ENCODE measurements at places on chromosomes 7 and 10. TPM values are rescaled to one million over a fixed set of nuclear protein-coding genes. Genes with fewer than 3 reads are reported as not detected.

DNA sequence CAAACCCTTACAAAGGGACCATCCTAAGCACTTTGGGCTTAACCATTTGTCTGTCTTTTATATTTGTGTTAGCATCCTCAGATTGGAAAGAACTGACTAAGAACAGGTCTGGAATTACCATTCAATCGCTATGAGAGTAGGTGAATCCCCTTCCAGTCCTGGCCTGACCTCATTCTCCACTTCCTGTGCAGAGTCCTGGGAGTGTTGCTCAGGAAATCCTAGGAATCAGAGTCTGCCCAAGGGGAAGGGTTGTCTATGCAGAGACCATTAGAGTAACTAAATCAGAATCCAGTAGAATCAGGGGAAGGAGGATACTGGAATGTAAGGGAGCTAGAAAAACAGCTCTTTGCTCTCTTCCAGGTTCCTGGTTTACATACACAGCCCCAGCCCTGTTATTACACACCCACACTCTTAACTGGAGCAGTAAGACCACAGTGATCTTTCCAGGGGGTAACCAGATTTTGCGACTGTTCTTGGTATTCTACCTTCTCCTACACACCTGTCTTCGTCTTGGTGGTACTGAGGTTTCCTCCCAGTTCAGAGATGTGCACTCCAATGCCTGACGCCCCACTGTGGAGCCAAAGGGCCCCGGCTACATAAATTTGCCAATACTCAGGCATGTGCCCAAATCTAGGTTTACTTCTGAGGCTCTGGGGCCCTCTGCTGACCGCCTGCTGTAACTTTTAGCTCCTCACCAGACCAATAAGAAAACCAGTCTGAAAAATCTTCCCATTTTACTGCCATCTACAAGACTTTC is 103.7 kb downstream of the RNF216 start:
- H3K27ac ChIP-seq: no peak overlapping the region
- no peak overlapping the region for H3K4me3 ChIP-seq
- no peaks in the 10 kb centered on the region for H3K27me3 ChIP-seq
- no peaks in the 10 kb centered on the region for H3K36me3 ChIP-seq

DNA sequence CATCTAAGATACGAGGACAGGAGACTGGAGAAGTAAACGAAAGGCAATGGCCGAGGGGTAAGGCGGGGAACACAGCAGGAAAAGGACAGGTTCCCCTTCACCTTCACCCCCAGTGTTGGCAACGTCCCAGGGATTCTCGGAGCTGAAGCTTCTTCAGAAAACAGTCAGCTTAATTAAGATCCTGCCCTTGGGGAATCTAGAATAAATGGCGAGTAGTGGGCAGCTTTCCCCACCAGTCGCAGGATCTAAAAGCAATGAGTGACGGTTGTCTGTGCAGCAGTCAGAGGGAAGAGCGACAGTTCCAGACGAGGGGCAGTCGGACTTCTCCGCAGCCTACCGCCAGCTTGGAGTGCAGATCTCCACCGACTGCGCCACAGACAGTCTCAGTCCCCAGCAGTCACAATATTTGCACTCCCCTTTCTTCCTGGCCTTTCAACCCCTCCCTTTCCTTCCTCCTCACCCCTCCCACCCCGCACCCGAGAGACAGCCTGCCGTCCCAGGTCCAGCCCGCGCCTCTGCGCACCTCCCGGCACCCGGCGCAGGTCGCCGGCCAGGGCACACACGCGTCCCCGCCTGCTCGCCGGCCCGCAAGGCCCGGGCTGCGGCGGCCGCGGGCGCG is 10.9 kb upstream of the SP8 start:
- DNase-seq: peak; percentile 68
- H3K36me3 ChIP-seq: no peaks in the 10 kb centered on the region
- H3K4me3 ChIP-seq: peak overlapping the region; percentile 75
- H3K27ac ChIP-seq: no peak overlapping the region
- H3K4me1 ChIP-seq: peaks cover 13% of the 10 kb centered on the region

DNA sequence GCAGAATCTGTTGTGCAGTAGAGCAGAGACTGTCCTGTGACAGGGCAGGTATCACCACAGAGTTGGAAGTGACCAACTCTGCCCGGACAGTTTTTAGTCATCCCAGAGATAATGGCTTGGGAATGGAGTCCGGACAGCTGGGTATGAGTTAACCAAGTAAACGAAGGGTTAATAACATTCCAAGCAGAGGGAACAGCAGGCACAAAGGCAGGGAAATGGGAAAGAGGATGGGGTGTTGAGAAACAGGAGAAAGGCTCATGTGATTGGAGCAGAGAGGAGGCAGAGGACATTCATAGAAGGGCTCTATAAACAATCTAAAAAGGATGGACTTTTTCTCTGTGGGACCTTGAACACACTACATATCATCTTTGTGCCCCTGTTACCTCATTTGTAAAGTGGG is 132.2 kb upstream of the YAE1 start:
- no peaks in the 10 kb centered on the region for H3K27me3 ChIP-seq
- H3K4me1 ChIP-seq: peaks cover 4% of the 10 kb centered on the region
- no peak for DNase-seq
- no peak overlapping the region for H3K27ac ChIP-seq

DNA sequence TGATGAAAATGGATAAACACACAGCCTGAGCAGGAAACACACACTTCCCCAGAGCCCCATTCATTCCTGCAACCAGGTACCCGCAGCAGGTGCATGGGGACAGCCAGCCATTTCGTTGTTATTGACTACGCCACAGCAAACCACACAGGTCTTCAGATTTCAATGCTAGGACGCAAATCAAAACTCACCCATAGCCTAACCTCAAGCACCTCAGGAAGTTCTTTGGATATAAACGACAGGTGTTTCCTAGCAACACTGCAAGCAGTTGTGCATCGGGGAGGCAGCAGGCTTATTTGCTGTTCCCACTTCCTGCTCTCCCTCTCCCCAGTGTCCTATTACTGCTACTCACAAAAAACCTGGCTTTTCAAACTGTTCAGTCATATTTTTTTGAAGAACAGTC is 176.5 kb upstream of the FRMD4A start:
- H3K36me3 ChIP-seq: no peaks in the 10 kb centered on the region
- H3K4me3 ChIP-seq: no peak overlapping the region
- no peak overlapping the region for H3K27ac ChIP-seq
- no peak for DNase-seq
- no peaks in the 10 kb centered on the region for H3K4me1 ChIP-seq
- no peaks in the 10 kb centered on the region for H3K27me3 ChIP-seq

DNA sequence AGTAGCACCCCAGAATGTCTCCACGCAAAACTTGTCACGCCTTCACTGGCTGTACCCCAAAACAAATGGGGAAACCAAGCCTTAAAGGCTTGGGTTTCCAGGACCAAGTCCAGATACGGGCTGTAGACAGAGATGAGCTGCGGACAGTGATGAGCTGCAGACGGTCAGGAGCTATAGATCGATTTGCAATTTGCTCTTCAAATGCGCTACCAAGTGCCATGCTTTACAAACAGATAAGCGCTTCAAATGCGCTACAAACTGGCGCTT is 658 bp upstream of the SGCE start:
- no peak for DNase-seq
- no peak overlapping the region for H3K27ac ChIP-seq
- H3K27me3 ChIP-seq: 0 out of 2 replicates have a peak, but pooled peaks cover 3% of the 10 kb centered on the region
- no peaks in the 10 kb centered on the region for H3K36me3 ChIP-seq

DNA sequence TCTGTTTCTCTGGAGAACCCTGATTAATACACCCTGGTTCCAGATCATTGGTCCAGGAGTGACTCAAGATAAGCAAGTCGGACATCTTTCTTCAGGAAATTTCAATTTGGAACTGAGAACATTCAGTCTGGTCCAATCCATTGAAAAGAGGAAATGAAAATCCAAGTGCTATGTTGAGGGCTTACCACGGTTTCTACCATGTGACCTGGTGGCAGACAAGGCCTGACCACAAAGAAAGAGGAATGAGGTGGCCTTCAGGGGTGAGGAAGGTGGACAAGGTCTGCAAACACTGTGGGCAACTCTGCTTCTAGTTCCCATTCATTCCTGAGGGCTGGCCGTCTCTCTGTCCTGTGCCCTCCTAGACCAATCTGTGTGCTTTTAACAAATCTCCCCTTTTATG is 149.2 kb upstream of the GHITM start:
- no peak for DNase-seq
- no peaks in the 10 kb centered on the region for H3K4me1 ChIP-seq
- H3K36me3 ChIP-seq: no peaks in the 10 kb centered on the region

DNA sequence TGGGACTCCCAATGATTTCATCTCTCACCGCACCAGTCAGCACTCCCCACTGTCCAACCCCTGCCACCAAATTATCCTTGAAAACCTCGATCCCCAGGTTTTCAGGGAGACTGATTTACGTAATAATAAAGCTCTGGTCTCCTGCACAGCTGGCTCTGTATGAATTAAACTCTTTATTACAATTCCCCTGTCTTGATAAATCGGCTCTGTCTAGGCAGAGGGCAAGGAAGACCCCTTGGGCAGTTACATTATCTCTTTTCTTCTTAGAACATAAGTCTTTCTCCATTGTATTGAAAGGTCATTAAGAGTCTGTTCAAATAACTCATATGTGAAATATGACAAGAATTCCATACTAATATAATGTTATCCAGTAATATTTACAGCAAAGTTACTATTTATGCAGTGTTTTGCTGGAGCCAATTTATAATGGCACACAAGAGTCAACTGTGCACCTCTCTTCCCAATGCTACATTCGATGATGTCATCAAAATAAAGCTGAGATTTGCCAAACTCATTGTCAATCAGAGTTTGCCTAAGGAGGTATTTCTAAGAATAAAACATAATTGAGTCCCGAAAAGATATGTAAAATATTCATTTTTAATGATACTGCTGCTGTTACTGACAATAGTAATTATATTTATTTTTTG is 1297.2 kb upstream of the LRRTM3 start:
- H3K27me3 ChIP-seq: no peaks in the 10 kb centered on the region
- no peak overlapping the region for H3K27ac ChIP-seq
- no peak for DNase-seq

DNA sequence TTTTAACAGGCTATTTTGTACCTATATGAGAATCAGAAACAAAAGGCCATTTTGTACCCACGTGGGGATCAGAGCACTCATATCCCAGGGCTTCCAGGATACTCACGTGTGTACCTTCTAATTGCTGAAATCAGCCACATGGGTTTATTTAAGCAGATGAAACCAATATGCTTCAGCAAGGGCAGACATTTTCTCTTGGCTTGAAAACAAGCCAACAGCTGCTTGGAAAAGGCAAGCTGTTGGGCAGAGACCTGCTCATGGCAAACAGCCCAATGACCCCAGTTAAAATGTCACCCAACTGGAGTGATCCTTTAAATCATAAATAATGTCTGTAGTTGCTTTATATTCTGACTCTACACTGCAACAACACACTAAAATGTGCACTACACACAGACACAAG is 26.5 kb upstream of the TOMM7 start:
- H3K4me3 ChIP-seq: no peak overlapping the region
- DNase-seq: no peak
- H3K36me3 ChIP-seq: no peaks in the 10 kb centered on the region
- no peaks in the 10 kb centered on the region for H3K27me3 ChIP-seq
- no peak overlapping the region for H3K27ac ChIP-seq
- H3K4me1 ChIP-seq: no peaks in the 10 kb centered on the region

- no peaks in the 10 kb centered on the region for H3K36me3 ChIP-seq
- no peaks in the 10 kb centered on the region for H3K4me1 ChIP-seq
- no peak for DNase-seq
- H3K27ac ChIP-seq: no peak overlapping the region
- H3K27me3 ChIP-seq: no peaks in the 10 kb centered on the region
Measured at GRCh38 chr7:274266-274665, 15.7 kb upstream of the FOXL3 start.

GRCh38 chr7:36303202-36304098 is 86.2 kb upstream of the ANLN start:
- H3K4me3 ChIP-seq: no peak overlapping the region
- H3K4me1 ChIP-seq: peaks cover 6% of the 10 kb centered on the region
- no peaks in the 10 kb centered on the region for H3K36me3 ChIP-seq
- no peak for DNase-seq
- H3K27me3 ChIP-seq: no peaks in the 10 kb centered on the region

DNA sequence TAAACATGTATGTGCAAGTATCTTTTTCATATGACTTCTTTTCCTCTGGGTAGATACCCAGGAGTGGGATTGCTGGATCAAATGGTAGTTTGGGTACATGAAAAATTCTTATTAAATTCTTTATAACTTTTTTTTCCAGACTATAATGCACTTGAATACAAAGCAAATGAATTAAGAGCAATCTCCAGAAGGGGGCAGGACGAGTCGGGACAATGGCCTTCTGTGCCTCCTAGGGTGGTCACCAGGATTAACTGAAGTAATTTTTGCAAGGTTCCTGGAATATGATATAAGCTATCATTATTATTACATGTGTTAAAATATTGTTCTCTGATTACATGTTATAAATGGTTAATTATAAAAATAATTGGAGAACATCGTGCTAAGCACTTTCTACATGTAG is 127.2 kb downstream of the PPP1R17 start:
- no peaks in the 10 kb centered on the region for H3K36me3 ChIP-seq
- H3K27me3 ChIP-seq: no peaks in the 10 kb centered on the region
- DNase-seq: no peak
- no peaks in the 10 kb centered on the region for H3K4me1 ChIP-seq

DNA sequence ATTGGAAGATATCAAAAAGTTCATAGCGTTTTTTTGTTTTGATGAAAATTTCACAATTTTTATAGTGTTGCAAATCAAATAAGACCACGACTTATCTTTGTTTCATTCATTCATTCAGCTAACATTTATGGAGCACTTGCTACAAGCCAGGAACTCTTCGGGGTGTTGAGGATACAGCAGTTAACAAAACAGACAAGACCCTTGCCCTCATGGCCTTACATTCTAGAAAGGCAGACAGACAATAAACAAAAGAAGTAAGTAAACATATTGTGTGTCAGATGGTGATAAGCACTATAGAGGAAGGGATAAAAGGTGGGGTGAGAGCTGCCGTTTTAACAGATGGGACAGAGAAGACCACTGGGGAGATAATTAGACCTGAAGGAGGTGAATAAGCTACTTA is 41.6 kb upstream of the GSAP start:
- H3K4me1 ChIP-seq: no peaks in the 10 kb centered on the region
- no peak overlapping the region for H3K27ac ChIP-seq
- no peak overlapping the region for H3K4me3 ChIP-seq
- H3K27me3 ChIP-seq: no peaks in the 10 kb centered on the region

DNA sequence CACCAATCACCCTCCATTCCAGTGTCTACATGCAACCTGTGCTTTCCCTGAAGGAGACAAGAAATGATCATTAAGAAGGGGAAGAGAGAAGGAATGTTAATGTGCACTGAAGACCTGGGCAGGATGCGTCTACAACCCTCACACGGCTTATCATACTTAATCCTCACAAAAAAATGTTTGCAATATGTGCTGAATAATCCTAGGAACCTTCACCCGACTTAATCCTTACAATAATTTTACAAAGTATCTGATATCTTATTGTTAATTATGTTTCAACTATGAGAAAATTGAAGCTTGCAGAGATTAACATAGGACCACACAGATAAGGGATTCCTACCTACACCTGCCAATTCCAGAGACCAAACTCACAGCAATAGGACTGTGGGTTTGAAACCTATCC is 145.1 kb upstream of the NOBOX start:
- H3K36me3 ChIP-seq: no peaks in the 10 kb centered on the region
- DNase-seq: no peak
- H3K27me3 ChIP-seq: no peaks in the 10 kb centered on the region
- no peak overlapping the region for H3K27ac ChIP-seq
- no peak overlapping the region for H3K4me3 ChIP-seq

The CPVL gene
- total RNA-seq: 40.0 TPM

The GIMAP4 gene
- total RNA-seq: not detected

The GIMAP1 gene
- total RNA-seq: not detected

The KCNMA1 gene
- 11.1 TPM for total RNA-seq

The TAF5 gene
- 14.5 TPM for total RNA-seq

The AZGP1 gene
- total RNA-seq: 0.52 TPM

The SLC13A1 gene
- not detected for total RNA-seq

The ACTL6B gene
- 2.1 TPM for total RNA-seq

The FAM131B gene
- 38.2 TPM for total RNA-seq

The CDNF gene
- 0.32 TPM for total RNA-seq

The TMEM130 gene
- 2.9 TPM for total RNA-seq

The GRID2IP gene
- 1.0 TPM for total RNA-seq

The SPDYE11 gene
- not detected for total RNA-seq

Data from H1 (cell line).